Midbrain (tissue), 1 donor: ENCODE measurements at places on chromosomes 1 and 21.

GRCh38 chr1:228334226-228334935 lies 72.3 kb downstream of the TRIM11 start:
- no peak for DNase-seq

GRCh38 chr21:31872452-31873274 lies at the start of gene HUNK:
Gene HUNK, plus strand, starts transcription at chr21:31873020. Its CDS starts 655 bp downstream, at chr21:31873675.
- DNase-seq = peak; percentile 15

GRCh38 chr1:189693140-189693539 lies 784.5 kb downstream of the BRINP3 start:
- no peak for DNase-seq

DNA sequence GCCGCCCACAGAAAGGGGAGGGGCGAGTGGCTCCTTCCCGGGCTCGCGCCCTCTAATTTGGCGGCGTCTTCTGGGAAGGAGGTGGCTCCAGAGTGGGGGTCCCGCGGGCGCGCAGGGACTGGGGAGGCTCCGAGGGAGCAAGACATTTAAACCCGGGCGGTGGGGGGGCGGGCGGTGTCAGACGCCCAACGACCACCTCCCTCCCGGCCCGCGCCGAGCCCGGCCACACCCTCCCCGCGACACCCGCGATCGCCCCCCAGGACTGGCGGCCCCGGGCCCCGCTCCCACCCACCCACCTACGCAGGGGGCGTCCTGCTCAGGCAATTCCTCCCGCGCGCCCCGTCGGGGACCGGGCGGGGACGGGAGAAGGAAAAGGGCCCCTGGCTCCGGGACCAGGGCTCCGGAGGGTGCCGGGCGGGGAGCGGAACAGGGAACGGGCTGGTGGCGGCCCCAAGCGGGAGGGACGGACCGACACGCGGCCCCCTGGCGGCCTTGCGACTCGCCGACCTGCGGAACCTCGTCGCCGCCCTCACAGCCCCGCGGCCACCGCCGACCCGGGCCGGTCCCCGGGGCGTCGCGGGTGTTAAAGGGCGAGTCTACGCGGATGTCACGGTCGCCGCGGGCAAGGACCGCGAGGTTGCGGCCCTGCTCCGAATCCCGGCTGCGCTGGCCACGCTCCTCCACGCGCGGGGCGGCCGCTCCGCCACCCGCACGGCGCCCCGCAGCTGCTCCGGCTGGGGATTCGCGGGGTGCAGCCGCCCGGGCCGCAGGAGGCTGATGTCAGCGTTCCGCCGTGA lies 94.0 kb upstream of the FMN2 start:
- no peak for DNase-seq

- DNase-seq = no peak
Measured at GRCh38 chr1:156751451-156751756, at the start of gene HDGF. Gene HDGF, minus strand, starts transcription at chr1:156751675. Its CDS starts 246 bp downstream, at chr1:156751429.

- DNase-seq = no peak
Measured at GRCh38 chr1:152543820-152544219, 22.8 kb downstream of the LCE3E start.

- no peak for DNase-seq
Measured at GRCh38 chr1:220824031-220824989, 37.6 kb downstream of the MTARC1 start.

DNA sequence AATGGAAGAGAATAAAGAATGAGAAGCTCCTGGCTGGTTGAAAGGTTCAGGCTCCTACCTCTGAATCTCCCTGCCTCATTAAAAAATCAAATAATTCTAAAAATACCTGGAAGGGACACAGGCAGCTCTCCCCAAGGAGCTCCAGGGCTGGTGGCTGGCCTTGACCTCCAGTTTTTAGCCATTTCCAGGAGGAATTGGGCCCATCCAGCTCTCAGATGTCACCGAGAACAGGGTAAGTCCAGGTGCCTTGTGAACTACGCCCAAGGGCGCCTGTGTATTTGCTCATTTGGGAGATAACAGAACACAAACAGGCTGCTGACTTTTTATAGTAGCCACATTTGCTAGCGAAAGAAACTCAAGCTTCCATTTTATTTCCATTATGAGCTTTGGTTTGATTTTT lies 321.0 kb upstream of the C1orf174 start:
- no peak for DNase-seq

GRCh38 chr1:7541629-7542028 lies 229.5 kb upstream of the VAMP3 start:
- DNase-seq = no peak

DNA sequence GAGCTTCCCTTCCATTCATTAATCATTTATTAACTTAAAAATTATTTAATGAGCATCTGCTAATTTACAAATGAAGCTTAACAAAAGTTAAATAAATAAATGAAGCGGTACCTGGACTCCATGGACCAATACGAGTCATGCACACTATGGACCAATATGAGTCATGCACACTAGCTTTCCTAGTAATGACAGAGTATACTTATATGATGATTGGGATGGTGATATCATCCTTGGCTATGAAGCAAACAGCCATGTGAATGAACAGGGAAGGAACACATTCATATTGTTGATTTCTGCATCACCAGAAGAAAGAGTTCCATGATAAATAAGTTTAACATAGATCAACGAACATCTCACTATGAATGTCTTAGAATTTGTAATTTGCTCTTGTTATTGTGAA lies 109.9 kb downstream of the SPAG17 start:
- no peak for DNase-seq

- no peak for DNase-seq
Measured at GRCh38 chr1:175597205-175597604, 146.2 kb downstream of the TNR start.

GRCh38 chr1:207028884-207029650 lies 3.5 kb downstream of the C1orf116 start:
- DNase-seq = no peak

DNA sequence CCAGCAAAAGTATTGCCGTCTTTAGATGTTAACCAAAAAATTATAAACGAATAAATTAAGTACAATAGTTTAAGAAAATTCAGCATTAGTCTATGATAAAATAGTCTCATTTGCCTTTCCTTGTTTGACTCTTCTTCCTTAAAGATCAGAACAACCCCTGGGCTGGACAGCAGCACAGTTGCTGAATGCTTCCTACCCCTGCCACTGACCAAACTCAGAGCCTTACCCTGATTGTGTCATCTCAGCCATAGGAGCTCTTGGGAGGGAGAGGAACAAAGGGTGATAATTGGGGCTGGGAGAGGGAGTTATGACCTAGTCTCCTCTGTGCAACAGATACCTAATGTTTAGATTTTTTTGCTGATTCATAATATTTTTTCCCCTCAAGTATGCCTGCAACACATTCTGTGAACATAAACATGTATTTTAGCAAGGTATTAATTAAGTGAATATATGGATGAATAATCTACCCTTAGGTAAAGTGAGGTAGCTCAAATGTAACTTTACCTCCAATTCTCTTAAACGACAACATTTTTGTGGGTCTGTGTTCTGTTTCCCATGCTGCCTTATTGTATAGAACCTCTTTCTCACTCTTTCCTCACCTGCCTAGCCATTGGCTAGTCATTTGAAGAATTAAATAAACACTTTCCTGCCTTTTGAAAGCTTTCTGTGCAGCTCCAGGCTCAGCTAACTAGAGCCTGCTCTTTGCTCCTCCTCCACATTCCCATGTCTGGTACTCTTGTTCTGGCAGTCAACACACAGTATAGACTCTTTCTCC lies 46.1 kb downstream of the FGGY start:
- DNase-seq = no peak

DNA sequence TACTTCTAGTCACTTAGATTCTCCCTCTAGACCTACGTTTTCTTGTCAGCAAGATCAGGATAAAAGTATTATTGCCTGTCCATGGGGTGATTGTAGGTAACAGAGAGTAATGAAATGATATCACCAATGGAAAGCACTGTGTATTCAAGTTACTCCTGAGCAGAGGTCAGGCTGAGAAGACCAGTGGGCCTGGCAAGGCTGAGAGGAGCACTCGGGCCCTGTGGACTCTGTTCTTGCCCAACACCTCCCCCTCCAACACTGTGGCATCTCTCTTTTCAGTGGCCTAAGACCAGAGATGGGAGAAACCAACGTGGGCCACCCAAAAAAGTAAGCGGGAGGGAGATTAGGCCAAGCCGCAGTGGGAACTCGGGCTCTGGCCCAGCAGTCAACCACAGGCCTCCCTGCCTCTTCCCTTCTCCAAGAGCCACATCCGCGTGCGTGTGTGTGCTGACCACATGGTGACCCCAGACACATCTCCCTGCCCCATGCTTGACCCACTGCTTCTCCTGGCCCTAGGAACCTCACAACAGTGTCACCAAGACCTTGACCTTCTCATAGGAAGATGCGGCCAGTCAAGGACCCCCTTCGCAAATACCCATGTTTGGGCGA lies 12.3 kb downstream of the RORC start:
- no peak for DNase-seq

- no peak for DNase-seq
Measured at GRCh38 chr1:87386217-87386790, 57.6 kb downstream of the LMO4 start.

GRCh38 chr1:43349594-43350306 lies 9.0 kb upstream of the CDC20 start:
- no peak for DNase-seq

DNA sequence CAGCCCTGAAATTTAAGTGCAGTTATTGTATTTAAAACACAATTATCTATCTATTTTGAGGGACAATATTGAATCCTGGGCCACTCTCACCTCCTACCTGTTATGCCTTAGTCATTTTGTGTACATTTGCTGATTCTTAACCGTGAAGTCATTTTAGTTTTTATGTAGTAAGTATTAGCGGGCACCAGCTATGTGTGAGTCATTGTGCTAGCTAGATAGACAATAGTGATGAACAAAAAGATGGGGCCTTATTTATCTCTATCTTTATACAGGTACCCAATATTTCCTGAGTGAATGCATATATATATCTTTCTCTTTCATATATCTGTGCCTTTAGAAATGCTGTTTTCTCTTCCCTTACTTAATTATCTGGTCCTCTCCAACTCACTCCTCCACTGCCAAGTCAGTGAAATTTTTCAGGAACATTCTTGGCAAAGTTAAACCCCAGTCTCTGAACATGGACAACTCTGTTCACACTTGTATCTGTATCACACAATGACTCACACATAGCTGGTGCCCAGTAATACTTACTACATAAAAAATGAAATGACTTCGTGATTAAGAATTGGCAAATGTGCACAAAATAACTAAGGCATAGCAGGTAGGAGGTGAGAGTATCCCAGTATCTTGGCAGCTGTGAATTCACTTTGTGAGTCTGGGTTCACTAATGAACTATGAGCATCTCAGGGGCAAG lies 166.0 kb upstream of the C8B start:
- no peak for DNase-seq

DNA sequence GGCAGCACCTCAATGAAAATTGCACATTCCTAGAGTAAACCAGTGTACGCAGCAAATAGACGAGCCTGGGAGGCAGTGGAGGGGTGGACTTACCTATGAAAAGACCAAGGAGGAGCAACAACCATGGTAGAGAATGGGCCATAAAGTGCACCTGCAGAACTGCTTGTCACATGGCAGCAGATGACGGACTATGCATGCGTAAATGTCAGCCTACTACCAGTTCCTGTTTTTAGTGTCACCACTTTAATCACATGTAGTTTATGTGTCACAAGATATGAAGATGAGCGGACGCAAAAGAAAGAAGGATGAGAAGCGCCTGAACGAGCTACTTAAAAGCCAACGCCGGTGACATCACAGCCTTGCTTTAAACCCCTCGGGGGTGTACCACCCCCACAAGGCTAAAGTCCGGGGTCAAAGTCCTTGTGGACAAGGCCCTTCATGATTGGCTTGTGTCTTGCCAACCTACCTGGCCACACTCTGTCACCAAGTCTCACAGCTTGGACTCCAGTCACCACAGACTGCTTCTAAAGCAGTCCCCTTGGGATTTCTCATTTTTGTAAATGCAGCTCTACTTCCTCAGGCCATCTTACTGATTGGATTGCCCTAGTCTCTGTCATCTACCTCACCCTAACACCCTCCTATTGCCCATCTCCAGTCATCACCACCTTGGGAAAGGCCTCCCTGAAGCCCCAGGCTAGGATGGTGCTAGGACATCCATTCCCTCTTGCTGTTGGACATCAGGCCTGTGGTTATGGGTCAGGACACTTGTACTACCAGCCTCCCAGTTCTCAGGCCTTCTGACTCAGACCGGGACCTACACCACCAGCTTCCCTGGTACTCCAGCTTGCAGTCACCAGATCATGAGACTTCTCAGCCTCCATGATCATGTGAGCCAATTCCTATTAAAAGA lies 6.0 kb upstream of the LY9 start:
- no peak for DNase-seq

DNA sequence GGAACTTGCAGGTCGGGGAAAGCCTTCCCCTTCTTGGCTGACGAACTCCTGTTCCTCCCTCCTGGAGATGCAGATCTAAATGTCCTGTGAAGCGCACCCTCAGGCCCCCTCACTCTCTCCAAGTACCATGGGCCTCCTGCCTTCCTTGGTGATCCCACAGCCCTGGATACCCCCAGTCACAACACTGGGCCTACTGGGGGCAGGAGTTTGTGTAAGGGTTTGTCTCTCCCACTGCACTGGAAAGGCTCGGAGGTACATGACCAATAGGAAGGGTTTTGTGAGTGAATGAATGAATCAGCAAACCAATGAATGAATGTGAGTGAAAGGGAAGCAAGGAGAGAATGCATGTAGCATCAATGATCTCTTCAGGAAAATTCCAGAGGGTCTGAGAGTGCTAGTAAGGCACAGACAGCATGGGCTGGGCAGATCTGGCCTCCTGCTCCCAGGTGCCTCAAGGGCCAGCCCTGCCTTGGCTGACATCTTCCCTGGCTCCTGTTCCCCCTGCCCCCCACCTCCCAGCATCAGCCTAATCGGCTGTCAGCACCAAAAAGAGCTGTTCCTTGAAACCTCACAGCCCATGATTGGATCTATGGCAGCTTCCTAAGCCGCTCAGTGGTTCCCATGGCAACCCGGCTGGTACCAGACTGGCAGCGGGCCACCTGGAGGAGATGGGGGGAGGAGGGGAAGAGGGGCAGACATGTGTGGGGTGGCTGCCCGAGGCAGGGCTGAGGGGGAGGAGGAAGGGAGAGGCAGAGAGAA lies 95.8 kb downstream of the VWA5B1 start:
- DNase-seq = peak; percentile 58

DNA sequence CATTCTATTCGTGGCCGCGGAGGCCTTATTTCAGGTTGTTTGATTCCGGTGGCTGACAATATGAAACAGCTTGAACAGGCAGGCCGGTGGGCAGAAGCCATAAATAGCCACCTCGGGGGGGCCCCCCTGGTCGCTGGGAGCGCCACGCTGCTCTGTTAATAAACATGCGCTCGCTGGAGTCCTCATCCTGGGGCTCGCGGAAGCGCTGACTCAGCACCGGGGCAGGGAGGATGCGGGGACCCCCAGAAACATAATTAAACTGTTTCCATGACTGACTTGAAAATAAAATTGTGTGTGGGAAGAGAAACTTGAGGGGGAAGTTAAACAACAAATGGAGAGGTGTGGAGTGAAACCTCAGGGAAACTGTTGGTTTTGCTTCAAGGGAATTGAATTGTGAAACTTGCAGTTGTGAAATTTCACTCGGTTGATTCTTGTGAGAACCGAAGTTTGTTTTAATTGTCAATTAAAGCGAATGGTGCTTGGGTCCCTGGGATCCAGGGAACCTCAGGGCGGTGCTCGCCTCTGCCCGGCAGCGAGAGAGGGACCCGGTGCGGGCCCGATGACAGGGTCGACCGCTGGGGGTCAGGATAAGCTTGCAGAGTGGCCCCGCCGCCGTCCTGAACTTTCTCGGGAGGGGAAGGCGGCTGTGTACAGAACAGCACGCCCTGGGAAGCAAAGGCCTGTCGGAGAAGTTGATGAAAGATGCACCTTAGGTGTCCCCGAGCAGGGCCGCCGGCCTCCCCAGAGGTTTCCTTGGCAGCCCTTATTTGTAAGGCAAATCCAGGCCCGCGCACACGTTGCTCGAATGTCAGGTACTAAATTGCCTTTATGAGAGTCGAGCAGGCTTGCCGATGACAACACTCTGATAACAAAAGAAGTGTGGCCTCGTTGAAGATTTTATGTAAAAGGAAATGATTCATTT lies 176.9 kb upstream of the LMO4 start:
- DNase-seq = peak; percentile 61
